GM12878 (cell line): ENCODE measurements at places on chromosomes 6 and 20. TPM values are rescaled to one million over a fixed set of nuclear protein-coding genes. Genes with fewer than 3 reads are reported as not detected.
A peak's percentile ranks its signal among the peaks of the same experiment; 100 is the strongest.

RHAG gene
- total RNA-seq: 0.18 and 0.32 TPM in 2 replicates

CENPW gene
- 77.8 and 78.9 TPM in 2 replicates for total RNA-seq

FAM83B gene
- total RNA-seq: 0.05 TPM in 1 of 2 replicates, not detected in the other

LKAAEAR1 gene
- not detected in 2 replicates for total RNA-seq

TMEM74B gene
- total RNA-seq: not detected in 2 replicates

PDYN gene
- total RNA-seq: not detected in 2 replicates

IP6K3 gene
- not detected in 2 replicates for total RNA-seq

PBOV1 gene
- not detected in 2 replicates for total RNA-seq

- DNase-seq: no peak
Measured at GRCh38 chr6:104118274-104118673, 741.4 kb downstream of the HACE1 start.

DNA sequence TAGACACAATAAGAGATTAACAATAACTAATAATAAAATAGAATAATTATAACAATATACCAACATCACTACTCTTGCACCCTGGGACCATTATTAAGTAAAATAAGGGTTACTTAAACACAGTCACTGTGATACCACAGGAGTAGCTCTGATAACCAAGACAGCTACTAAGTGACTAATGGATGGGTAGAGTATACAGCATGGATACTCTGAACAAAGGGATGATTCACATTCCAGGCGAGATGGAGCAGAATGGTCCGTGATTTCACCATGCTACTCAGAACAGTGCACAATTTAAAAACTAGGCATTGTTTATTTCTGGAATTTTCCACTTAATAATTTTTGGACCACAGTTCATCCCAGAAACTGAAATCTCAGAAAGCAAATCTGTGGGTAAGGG lies 80.0 kb upstream of the FUT9 start:
- DNase-seq: no peak

DNA sequence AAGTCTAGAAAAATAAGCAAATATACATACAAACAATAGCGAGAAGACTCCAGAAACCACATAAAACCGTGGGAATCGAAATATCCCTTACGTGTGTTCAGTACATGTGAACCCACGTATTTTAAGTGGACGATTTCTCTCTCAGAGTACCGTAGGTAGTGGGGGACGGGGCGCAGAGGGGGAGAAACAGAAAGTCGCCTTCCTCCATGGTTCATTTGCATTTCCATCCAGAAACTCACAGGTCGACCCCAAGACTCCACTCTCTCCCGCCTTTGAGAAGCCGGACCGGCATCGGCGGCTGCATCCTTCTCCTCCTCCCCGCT lies 538 bp upstream of the ENPP1 start:
- DNase-seq: no peak

DNA sequence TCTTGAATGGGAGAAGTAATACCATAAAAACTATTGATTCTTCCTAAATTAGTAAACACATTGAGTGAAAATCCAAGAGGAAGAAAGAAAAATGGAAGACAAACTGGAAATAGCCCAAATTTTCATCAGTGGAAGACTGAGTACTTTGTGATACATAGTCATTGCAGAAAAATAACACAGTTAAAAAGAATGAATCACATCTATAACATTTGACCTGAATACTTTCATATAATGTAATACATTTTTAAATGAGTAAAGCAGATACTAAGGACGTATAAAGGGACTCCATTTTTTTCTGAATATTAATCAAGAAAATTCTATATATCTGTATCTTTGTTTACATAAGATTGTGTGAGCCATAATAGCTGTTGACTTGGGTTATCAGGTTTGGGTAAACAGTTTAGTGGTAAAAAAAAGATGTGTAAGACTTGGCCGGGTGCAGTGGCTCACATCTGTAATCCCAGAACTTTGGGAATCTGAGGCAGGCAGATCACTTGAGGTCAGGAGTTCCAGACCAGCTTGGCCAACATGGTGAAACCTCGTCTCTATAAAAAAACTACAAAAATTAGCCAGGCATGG lies 4.3 kb upstream of the SLC17A2 start:
- no peak for DNase-seq

GRCh38 chr6:3457710-3458602 lies 1.1 kb upstream of the SLC22A23 start:
- DNase-seq: no peak

DNA sequence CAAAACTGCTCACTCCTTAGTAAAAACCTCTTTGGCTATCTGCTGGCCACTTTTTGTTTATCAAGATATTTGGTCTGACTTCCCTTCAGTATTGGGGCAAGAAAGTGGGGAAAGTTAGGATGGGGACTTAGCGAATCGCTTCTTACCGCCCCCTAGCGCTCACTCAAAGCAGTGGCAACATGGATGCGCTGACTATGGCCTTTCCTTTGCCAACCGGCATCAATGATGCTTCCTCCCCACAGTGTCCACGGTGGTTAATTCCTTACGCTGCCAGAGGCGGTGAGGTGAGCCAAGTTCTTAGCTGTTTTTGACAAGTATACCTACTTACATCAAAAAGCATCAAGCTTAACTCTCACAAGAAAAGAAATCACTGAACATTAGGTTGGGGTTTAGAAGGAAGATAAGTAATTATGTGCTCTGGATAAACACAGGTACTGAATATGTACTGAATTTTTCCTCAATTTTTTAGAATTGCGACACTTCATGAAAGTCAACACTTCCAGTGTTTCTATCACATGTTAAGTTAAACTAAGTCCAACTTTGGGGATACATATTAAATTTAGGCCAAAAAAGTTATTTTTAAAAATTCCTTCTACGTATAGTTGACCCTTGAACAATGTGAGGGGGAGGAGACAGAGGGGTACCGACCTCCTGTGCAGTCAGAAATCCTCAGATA lies 86.7 kb downstream of the GMDS start:
- no peak for DNase-seq

DNA sequence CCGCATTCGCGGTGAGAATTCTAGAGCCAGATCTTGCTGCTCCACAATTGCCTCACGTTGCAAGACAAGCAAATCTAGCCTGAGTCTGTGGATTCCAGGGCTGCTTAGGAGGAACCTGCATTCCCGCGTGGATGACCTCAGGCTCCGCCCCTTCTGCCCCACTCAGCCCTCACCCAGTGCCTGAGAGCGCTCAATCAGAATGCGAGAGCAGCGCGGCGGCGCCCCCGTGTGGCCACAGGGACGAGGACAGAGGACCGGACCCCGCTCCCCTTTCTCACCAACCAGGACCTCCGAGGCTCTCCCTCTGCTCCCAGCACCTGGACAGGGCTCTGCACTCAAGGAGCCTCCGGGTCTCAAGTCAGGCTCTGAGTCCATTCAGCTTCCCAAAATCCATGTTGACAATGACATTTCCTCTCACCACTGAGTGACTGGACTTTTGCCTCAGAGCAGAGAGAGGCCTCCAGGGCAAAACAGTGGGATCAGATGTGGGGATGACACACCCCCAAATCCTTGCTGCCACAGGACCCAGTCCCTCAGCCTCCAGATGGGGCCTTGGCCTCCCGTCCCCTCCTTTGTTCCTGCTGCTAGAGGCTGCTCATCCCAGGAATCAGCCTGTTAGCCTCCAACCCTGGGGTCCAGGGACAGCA lies 52.0 kb downstream of the RPP21 start:
- DNase-seq: peak; percentile 9

DNA sequence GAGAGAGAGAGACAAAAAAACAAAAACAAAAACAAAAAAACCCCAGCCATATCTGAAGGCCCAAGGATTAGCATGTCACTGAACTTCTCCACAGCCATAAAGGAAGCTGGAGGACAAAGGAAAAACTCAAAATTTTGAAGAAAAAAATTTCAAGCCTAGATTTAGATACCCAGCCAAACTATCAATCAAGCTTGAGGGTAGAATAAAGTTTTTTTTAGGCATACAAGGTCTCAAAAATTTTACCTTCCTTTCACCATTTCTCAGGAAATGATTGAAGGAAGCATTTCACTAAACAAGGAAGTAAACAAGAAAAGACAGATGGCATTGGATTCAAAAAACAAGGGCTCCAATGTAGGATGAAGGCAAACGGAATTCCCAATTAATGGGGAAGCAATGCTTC lies 52.1 kb downstream of the KCNK5 start:
- no peak for DNase-seq

- DNase-seq: no peak
Measured at GRCh38 chr6:10403385-10404106, 11.3 kb downstream of the TFAP2A start.

DNA sequence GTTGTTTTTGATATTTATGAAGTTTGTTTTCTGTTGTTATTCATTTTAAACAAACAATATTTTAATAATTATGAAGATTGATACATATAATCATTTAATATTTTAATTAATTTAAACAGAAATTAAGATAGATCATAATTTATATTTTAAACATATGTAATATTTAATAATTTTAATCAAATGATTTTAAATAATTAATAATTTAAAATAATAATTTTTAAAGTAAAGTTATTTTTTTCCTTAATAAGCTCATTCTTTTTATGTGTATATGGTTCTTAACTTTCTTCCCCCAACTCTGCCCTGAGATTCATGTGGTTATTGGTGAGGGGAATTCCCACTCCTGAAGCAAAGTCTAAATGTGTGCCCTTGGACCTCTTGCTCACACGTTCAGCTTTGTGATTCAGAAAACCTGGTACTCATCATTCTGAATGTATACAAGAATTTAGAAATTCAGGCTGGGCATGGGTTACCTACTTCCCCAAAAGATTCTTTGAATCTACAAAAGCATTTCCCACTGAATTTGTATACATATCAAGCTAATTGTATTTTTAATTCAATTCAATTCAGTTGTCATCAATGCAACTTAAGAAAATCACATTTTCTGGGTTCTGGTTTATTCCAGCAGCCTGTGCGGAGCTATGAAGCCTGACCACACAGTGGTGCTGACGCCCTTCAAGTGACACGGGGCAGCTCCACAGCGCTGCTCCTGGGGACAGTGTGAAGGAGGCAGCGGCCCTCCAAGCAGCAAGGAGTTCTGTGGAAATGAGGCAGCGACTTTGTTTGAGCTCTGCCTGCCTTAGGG lies 168.9 kb upstream of the UST start:
- DNase-seq: no peak

DNA sequence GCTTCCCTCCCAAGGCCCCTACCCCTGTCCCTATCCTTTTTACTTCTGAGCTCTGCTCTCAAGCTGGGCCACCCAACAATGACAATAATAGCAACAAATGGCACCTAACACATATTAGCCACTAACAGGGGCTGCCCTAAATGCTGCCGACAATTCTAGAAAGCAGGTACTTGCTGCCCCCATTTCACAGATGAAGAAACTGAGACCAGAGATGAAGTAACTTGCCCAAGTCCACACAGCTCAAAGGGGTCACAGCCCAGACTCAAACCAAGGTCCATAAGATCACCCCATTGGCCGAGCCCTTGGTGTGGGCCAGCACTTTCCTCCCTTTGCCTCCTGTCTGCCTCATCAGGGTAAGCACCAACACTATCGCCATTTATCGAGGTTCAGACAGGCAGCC lies 12.0 kb downstream of the BNIP5 start:
- DNase-seq: no peak

DNA sequence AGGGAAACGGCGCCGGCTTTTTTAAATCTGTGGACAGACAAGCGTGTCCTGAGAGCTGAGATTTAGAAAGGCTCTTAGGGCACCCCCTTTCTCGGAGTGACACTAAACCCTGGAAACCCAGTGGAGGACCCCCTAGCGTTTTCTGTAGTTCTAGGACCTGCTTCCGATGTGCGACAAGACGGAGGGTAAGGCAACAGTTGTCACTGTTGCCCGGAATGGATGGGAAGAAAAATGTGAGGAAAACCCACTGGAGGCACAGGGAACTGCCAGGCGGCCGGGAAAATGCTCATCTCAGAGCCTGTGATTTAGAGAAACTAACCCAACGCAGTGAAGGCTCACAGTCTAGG lies 551 bp upstream of the ATP5F1E start:
- DNase-seq: no peak

DNA sequence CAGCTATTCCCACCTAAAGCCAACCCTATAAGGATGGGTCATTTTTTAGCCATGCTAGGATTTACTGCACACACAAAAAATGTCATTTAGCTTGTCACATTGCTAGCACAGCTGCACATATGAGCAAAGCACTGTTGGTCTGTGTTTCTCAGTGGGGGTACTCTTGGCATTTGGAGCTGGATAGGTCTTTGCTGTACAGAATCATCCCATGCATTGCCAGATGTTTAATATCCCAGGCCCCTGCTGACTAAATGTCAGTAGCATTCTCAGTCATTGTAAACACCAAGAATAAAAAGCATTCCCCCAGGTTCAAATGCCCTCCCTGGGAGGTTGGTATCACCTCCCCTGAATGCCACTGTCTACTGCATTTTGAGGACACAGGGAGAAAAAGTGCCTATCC lies 14.6 kb upstream of the LTV1 start:
- no peak for DNase-seq

GRCh38 chr6:156949376-156949775 lies 172.2 kb downstream of the ARID1B start:
- DNase-seq: no peak

DNA sequence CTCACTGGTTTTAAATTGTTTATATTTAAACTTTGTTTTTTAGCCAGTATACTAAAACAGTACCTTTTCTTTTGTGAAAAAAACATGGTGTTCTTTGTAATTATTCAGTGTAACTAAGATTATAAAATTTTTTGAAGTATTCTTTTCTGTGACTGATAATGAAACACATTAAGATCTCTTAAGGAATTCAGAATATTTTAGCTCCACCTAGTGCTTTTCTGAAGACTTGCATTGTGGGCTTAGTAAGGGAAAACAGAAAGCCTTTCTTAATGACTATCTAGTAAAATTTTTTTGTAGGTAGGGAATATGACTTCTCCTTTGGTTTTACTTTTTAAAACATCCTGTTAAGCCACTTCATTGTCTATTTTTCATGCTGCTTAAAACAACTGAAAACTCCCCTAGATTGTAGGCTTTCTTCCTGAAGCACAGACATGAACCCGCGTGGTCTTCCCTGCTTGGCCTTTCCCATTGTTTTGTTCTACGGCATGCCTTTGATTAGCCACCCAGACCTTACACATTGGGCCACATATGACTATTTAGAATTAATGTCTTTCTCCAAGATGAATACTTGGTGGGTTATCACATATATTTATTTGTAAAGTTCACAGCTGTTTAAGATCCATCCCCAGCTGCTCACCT lies 72.1 kb downstream of the AFDN start:
- no peak for DNase-seq

GRCh38 chr20:8310618-8311017 lies 178.6 kb downstream of the PLCB1 start:
- DNase-seq: no peak

DNA sequence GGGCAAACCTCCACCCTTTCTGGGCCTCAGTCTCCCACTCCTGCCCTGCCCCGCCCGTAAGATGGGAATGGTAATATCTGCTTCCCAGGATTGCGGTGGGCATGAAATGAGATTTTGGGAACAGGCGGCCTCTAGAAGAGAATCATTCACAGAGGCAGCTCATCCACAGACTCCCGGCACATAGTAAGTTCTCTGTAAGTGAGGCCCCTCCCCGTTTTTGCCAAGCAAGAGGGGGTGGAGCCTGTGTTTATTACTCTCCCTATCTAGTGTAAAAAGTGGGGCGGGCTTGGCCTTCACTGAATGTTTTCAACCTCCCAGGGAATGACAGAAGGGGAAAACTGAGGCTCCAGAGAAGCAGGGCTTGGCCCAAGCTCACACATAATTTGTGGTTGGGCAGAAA lies 20.0 kb downstream of the SUN5 start:
- no peak for DNase-seq

- no peak for DNase-seq
Measured at GRCh38 chr6:121522265-121522664, 86.8 kb downstream of the GJA1 start.

- DNase-seq: no peak
Measured at GRCh38 chr6:167005350-167006159, 6.4 kb downstream of the CEP43 start.

- peak; percentile 75 for DNase-seq
Measured at GRCh38 chr6:33008944-33009861, at the start of gene HLA-DOA. HLA-DOA (minus strand) TSS chr6:33009591.

GRCh38 chr6:142842418-142843261 lies 102.3 kb downstream of the HIVEP2 start:
- peak; percentile 97 for DNase-seq
